ENCODE measurements at places on chromosomes 2 and 18. TPM values are rescaled to one million over a fixed set of nuclear protein-coding genes. Genes with fewer than 3 reads are reported as not detected.

The GPBAR1 gene
- total RNA-seq, result 0.42 TPM

The PAX8 gene
- total RNA-seq, result 2.1 TPM

The DTNA gene
- 264 TPM for total RNA-seq

The G6PC2 gene
- not detected for total RNA-seq

The TUBA3E gene
- not detected for total RNA-seq

DNA sequence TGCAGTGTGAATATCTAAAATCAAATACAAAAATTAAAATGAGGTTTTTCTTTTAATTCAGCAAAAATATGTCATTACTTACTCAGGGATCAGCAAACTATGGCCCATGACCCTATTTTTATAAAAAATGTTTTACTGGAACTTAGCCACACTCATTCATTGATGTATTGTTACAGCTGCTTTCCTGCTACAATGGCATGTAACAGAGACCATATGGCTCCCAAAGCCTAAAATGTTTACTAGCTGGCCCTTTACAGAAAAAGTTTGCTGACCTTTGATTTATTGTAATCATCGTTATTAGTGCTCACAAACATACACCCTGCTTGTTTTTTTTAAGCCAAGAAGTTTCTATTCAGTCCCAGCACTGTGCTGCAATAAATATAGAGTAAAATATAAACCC, 120.3 kb downstream of the PLA2R1 start:
- no peak for DNase-seq

- no peak for DNase-seq
These were observed 191.2 kb downstream of the NCKAP5 start for GRCh38 chr2:133377021-133377481.

DNA sequence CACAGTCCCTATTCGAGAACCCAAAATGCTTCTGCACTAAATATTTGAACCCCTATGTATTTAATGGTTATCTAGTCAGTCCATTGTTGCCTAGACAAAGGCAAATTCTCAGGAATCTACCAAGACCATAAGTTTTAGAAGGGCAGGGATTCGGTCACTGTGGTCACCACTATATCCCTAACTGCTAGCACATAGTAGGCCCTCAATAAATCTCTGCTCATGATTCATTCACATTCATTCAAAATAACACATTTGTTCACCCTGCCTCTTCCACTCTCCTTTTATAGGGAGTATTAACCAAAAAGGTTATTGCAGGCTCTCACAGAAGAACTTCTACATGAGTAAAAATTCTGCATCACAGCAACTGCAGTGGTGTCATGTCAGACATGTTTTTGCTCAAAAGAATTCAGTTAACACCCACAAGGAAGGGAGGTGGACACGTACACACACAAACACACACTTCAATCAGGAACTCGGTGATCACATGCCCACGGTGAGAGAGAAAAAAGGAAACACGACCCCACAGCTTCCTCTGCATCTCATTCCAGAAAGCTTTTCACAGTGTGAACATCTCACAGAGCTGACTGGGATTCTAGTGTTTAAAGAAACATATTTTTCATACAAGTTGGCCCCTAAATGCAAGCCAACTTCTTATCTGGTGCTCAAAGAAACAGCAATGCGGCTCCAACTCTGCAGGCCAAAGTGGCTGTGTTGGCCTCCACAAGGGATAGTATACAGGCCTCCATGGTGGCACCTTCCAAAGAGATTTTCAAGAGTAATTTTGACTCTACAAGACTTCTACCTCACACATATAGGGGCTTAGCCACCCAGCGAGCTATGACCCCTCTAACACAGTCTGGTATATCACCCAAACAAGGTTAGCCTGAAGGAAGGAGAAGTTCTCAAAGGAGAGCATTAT, 98.0 kb downstream of the ANKRD44 start:
- DNase-seq, result no peak

GRCh38 chr2:48607307-48608014, 10.2 kb upstream of the GTF2A1L start:
- no peak for DNase-seq

- no peak for DNase-seq
These were observed 91.9 kb upstream of the RASGRP3 start for GRCh38 chr2:33384599-33384961.

DNA sequence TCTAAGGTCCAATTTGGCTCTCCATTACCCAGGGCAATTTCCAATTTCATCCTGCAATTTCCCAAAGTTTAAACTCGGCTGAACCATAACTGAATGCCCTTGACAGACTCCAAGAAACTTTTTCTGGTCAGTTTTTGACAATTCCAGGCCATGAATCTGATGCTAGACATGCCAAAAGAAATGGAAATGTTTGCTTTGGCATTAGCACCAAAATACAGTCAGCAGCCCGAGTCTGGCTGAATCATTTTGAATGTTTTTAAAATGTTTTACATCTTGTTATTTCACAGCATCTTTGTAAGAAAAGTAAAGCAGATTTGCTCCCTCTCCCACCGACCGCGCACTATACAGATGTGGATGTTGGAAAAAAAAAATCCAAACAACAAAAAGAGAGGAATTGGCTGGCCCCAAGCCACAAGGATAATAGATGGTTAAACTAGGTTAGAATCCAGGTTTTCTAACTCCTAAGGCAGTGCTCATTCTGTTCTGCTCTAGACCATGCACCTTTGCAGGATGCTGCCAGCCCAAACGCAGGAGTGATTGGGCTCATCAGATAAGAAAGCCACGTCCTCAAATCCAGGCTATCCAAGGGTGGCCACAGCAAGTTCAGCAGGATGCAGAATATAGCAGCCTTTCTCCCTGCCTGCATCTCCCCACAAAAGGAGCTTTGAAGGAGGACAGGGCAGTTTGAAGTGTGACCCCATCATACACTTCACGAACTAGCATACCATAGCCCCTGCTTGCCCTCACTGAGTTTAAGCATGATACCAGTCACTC, 167.5 kb downstream of the ALK start:
- no peak for DNase-seq

GRCh38 chr2:216637472-216637871, 4.3 kb downstream of the IGFBP2 start:
- no peak for DNase-seq

DNA sequence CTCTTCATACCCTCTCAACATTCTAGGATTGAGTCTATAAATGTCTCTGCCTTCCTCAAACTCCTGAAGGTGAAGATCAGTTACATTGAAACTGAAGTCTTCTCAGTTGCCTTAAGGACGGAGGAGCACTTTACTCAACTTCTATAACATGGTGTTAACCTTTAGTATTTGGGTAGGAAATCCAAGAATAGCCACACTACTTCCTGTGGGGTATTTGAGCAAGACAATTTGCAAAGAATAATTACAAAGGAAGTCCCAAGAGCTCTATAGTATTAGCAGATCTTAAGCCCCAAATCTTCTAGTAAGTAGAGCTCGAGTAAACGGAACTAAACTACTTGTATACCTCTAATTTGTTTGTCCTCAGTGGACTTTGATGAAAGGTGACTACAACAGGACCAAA, 80.9 kb downstream of the SP100 start:
- no peak for DNase-seq

DNA sequence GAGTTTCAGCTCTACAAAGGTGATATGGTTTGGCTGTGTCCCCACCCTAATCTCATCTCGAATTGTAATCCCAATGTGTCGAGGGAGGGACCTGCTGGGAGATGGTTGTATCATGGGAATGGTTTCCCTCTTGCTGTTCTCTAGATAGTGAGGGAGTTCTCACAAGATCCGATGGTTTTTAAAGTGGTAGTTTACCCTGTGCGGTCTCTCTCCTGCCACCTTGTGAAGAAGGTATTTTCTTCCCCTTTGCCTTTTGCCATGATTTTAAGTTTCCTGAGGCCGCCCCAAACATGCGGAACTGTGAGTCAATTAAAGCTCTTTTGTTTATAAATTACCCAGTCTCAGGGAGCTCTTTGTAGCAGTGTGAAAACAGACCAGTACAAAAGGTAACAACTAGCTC, 306.0 kb downstream of the LRP1B start:
- DNase-seq, result no peak

All from esophagus muscularis mucosa (tissue), 4 donors.